Prostate gland (tissue), 2 donors: ENCODE measurements at places on chromosomes 6 and 20.

- DNase-seq: no peak
- no peaks in the 10 kb centered on the region for H3K27me3 ChIP-seq
- no peaks in the 10 kb centered on the region for H3K36me3 ChIP-seq
These were observed 21.0 kb downstream of the SULF2 start for GRCh38 chr20:47764154-47764733.

GRCh38 chr20:63536997-63537524 is at the start of gene PTK6:
Gene PTK6, minus strand, starts transcription at chr20:63537376. Its CDS starts 62 bp downstream, at chr20:63537314.
- peaks cover 5% of the 10 kb centered on the region for H3K4me1 ChIP-seq
- DNase-seq: no peak

- no peaks in the 10 kb centered on the region for H3K4me1 ChIP-seq
- no peak for DNase-seq
- H3K4me3 ChIP-seq: no peak overlapping the region
- H3K27me3 ChIP-seq: no peaks in the 10 kb centered on the region
- H3K36me3 ChIP-seq: no peaks in the 10 kb centered on the region
These were observed 28.1 kb upstream of the EEF1E1 start for GRCh38 chr6:8130399-8130798.

GRCh38 chr6:138521790-138522189 is 22.5 kb upstream of the NHSL1 start:
- H3K4me3 ChIP-seq: no peak overlapping the region
- no peaks in the 10 kb centered on the region for H3K36me3 ChIP-seq
- no peak overlapping the region for H3K27ac ChIP-seq
- no peaks in the 10 kb centered on the region for H3K27me3 ChIP-seq
- no peak for DNase-seq
- no peaks in the 10 kb centered on the region for H3K4me1 ChIP-seq

DNA sequence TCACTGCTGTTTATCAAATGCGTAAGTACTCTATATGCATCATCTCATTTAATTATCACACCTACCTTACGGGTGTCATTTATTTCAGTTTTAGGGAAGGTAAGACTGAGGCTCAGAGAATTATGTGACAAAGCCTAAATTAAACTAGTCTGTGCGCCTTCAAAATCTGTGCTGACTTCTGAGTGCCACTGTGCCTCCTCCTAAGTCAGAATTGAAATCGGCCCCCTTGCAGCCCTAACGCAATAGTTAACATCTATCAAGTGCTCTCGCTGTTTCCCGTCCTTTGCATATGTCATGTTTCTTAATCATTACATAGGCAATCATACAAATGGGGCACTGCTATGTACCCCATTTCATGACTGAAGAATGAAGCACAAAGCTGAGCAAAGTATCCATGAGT is 79.0 kb upstream of the PDE10A start:
- no peaks in the 10 kb centered on the region for H3K27me3 ChIP-seq
- no peak overlapping the region for H3K4me3 ChIP-seq
- no peak overlapping the region for H3K27ac ChIP-seq
- no peaks in the 10 kb centered on the region for H3K4me1 ChIP-seq
- H3K36me3 ChIP-seq: no peaks in the 10 kb centered on the region
